ENCODE measurements at places on chromosomes 4 and X. TPM values are rescaled to one million over a fixed set of nuclear protein-coding genes. Genes with fewer than 3 reads are reported as not detected.

Gene CENPVL1
- 0.34 TPM for polyA plus RNA-seq

Gene GYPE
- 4.4 TPM for polyA plus RNA-seq

Gene SPANXD
- not detected for polyA plus RNA-seq

Gene ABCE1
- 62.6 TPM for polyA plus RNA-seq

Gene FANCB
- 3.3 TPM for polyA plus RNA-seq

Gene IGFBP7
- 557 TPM for polyA plus RNA-seq

Gene CXCL6
- polyA plus RNA-seq = not detected

Gene RBBP7
- polyA plus RNA-seq = 235 TPM

Gene SLC30A9
- 137 TPM for polyA plus RNA-seq

Gene GRPR
- 0.36 TPM for polyA plus RNA-seq

Gene MAOA
- polyA plus RNA-seq = 25.2 TPM

Gene VEGFD
- polyA plus RNA-seq = 0.59 TPM

Gene BMP3
- 14.8 TPM for polyA plus RNA-seq

Gene C4orf50
- polyA plus RNA-seq = 0.03 TPM

Gene CT55
- 0.19 TPM for polyA plus RNA-seq

Gene C1QTNF7
- polyA plus RNA-seq = 21.2 TPM

Gene RNF128
- 0.64 TPM for polyA plus RNA-seq

Gene KLHL5
- 30.1 TPM for polyA plus RNA-seq

All from left renal pelvis (tissue), 4 donors.